ENCODE measurements at places on chromosomes 1 and 21.

DNA sequence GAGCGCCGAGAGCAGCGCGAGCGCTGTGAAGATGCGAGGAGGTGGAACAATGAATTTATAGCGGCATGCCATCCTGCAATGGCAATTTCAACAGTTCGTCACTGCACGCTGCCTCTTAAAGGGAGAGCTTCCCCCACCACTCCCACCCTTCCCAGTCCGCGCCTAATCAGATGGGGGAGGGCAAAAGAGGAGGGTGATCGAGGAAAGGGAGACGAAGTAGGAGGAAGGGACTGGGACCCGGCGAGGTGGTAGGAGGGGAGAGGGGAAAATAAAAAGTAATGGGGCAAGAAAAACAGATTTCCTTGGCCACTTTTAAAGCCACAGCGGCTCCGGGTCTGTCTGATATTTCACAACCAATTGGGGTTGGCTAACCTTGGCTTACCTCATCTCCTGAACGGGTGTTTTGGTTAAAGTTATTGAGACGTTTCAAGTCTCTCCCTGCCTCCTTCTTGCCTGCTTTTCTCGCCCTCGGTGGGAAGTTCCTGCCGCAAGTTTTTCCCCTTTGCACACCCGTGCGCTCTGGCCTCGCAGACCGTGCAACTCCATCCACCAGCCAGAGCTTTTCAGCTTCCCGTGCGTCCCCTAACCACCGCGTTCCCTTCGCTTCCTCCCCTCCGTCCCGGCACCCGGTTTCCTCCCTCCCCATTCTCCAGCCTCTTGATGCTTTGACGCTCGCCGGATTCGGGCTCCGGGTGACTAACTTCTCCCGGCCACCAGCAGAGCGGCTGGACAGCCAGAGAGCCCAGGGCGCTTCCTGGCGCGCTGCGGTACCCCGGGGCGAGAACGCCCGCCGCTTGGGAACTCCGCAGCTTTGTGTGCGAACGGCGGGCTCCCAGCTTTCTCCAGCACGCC lies at the start of gene ADAMTS5:
Gene ADAMTS5 (minus strand): TSS at position 27 of the 852 bp plus-strand sequence. CDS start 697 bp downstream, outside the sequence.
- DNase-seq: peak; percentile 37

DNA sequence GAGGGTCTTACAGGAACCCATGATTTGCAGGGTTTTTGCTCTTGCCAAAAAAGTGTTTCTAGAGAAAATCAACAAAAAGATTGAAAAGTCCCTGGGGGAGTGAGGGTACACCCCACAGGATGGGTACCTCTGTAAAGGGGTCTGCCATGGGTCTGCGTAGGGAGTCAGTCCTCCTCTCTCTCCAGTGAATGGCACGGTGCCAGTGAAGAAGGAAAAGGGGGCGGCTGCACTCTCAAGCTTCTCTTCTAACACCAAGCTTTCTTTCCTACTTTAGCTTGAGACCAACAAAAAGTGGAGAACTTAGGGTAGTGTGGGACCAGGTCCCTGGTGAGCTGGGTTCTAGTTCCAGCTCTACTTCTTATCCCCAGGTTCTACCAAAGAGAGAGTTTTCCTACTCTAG lies 87.4 kb downstream of the GLUL start:
- no peak for DNase-seq

DNA sequence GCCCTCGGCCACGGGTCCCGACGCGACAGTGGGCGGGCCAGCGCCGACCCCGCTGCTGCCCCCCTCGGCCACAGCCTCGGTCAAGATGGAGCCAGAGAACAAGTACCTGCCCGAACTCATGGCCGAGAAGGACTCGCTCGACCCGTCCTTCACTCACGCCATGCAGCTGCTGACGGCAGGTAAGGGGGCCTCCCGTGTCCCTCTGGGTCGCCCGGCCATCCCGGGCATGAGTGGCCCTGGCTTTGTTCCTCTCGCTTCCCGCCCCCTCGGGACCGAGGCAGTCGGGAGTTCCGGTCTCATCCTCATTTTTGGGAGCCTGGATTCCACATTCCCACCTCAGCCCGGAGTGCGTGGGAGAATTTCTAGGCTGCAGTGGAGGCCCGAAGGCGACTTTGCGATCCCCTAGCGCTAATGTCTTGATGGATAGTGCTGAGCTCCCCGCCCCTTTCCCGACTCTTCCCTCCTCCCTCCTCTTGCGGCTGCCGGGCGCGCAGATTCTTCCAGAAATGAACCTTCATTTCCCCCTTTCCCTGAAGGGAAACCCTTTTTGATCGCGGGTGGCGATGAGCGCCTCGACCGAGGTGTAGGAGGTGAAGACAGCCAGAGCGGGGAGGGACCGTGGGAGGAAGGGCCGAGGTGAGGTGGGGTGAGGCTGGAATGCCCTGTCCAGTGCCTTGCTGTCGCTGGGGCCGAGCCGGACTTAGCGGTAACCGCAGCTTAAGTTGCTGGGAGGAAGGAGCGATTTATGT lies 705 bp downstream of the KHDRBS1 start:
- DNase-seq: peak; percentile 37

- DNase-seq: no peak
Measured at GRCh38 chr1:215581896-215582295, 14.8 kb downstream of the KCTD3 start.

DNA sequence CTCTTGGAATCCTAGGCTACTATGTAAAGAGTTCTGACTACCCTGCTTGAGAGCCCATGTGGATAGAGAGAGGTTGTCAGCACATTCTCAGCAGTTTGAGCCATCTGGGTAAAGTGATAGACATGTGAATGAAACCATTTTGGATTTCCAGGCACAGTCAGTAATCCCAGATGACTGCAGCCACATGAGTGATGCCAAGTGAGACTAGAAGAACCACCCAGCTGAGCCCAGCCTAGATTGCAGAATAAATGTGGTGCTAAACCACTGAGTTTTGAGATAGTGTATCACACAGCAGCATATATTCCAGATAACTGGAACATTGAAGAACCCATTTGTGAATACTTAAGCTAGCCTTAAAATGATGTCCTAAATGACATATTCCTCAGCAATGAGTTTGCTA lies 166.2 kb downstream of the ATP6V1G3 start:
- DNase-seq: no peak

GRCh38 chr1:1204998-1205768 lies 1.2 kb downstream of the TNFRSF18 start:
- no peak for DNase-seq

GRCh38 chr1:8875216-8875861 lies 3.1 kb downstream of the ENO1 start:
- no peak for DNase-seq

DNA sequence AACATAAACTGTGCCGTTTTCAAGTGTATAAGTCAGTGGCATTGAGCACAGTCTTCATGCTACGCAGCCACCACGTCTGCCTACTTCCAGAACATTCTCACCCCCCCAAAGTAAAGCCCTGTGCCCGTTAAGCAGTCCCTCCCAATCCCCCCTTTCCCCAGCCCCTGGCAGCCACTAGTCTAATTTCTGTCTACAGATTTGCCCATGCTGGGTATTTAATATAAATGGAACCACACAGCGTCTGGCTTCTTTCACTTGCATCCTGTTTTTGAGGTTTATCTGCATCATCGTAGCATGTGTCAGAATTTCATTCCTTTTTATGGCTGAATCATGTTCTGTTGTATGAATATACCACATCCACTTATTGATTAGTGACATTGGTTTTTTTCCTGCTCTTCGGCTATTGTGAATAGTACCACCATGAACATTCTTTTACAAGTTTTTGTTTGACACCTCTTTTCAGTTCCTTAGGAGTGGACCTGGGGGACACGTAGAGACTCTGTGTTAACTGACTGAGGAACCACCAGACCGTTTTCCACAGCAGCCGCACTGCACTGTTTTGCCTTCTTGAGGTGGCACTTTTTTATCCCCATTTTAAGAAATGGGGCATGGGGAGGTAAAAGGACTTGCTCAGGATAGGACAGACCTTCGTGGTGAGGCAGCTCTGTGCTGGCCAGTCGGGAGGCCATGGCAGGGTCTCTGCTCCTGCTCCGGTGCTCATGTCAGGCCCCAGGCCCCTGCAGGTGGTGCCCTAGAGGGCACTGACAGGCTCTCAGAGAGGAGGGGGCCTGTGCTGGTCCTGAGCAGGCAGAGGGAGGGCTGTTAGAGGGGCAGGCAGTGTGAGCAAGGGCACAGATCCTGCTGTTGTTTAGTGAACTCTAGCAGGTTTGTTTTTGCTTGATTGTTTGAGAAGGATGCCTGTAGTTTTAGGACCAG lies 123.8 kb downstream of the PCBP3 start:
- no peak for DNase-seq

- no peak for DNase-seq
Measured at GRCh38 chr1:214685906-214686305, 82.9 kb downstream of the CENPF start.

- DNase-seq: peak; percentile 66
Measured at GRCh38 chr1:151839457-151840403, at the start of gene C2CD4D. Gene C2CD4D, minus strand, starts transcription at chr1:151839820. Its CDS starts 831 bp downstream, at chr1:151838989.

DNA sequence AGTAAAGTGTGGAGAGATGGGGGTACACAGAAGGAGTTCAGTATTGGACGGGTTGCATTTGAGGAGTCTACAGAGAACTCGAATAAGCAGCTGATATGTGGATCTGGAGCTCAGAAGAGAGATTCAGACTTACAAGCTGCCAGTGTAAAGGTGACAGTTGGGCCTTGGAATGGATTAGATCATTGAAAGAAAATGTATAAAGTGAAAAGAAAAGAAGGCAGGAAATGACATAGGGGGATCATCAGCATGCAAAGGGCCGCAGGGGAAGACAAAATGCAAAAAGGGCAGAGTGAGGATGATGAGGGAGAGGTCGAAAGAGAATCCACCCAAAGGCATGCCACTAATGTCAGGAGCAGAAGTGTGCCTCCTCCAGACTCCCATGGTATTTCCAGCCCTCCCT lies 273.3 kb downstream of the TNR start:
- no peak for DNase-seq

GRCh38 chr1:237748171-237748960 lies 142.4 kb downstream of the ZP4 start:
- no peak for DNase-seq

- no peak for DNase-seq
Measured at GRCh38 chr1:73930293-73930692, 267.7 kb downstream of the LRRIQ3 start.

- DNase-seq: no peak
Measured at GRCh38 chr1:110903853-110904500, 31.0 kb downstream of the CD53 start.

DNA sequence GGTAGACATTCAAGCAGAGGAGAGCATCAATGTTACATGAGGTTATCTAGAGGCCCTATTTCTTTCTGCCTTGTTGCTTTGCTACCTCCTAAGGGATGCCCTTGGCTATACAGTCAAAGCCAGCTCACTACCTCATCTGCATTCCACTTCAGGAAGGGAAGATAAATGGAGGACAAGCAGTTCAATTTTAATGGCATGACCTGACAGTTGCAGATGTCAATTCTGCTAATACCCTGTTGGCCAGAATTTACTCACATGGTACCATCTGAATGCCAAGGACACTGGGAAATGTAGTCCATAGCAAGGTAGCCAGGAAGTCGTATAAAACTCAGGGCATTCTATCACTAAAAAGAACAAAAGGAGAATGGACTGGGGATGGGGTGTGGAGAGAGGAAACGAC lies 31.5 kb downstream of the PALMD start:
- no peak for DNase-seq

DNA sequence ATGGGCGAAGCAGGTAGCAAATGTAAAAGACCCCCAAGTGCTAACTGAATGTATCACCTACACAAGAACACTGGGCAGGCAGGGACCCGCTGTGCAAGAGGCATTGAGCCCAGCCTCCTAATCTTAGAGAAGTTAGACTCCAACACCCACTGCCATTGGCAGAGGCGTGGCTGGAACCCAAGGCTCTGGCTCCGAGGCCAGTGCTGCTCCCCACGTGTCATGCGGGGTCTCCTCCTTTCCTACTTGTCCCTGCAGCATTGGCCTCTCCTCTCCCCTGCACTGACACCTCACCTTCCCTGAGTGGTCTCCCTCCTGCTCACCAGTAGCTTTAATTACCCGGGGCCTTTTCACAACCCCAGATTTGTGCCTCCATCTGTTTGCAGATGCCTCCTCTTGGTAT lies 107.0 kb downstream of the GALNT2 start:
- DNase-seq: no peak

- DNase-seq: no peak
Measured at GRCh38 chr21:42433946-42434551, 30.3 kb downstream of the UBASH3A start.

DNA sequence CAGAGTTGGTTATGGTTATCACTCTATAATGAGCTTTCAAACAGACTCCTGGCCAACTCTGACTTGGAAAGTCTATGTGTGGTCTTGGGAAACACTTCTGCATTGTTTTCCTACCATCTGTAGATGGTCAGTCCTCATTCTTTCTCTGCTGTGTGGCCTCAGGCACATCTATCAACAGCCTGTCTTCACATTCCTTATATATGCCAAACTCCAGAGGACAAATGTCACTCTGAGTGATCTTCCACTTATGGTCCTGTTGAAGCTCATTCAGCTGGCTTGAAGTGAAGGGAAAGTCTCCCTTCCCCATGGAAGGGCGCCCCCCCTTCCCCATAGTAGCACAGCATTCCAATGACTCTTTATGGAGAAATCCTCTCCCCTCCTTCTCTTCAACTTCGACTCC lies 58.7 kb downstream of the VANGL2 start:
- DNase-seq: no peak

DNA sequence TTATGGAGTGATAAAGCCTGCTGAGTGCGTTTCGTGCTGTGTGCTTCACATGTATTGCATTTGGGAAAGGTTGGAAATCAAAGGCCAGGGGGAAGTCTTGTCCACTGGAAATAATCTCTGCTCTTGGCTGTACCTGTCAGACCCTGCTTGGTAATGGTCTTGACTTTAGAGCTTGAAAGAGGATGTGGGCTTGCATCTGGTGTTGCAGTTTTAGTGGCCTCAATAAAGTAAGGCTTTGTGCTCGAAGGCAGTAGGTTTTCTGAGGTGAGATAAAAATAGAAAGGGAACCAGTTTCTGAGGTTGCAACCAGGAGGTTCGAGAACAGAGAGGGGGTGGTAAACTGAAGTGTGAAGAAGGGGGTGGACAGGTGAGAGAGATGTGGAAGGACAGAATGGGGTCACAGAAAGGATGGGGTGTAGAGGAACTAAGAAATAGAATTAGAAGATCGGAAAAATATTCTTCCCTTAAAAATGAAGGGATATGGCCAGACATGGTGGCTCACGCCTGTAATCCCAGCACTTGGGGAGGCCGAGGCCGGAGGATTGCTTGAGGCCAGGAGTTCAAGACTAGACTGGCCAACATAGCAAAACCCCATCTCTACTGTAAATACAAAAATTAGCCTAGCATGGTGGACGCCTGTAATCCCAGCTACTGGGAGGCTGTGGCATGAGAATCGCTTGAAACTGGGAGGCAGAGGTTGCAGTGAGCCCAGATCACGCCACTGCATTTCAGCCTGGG lies 1.5 kb downstream of the S100PBP start:
- DNase-seq: no peak

- peak; percentile 14 for DNase-seq
Measured at GRCh38 chr1:111535256-111536191, 32.1 kb upstream of the ADORA3 start.

All from neural crest cell (in vitro differentiated cells).